CD8-positive, alpha-beta T cell (primary cell): ENCODE measurements at places on chromosomes 2 and 18.

DNA sequence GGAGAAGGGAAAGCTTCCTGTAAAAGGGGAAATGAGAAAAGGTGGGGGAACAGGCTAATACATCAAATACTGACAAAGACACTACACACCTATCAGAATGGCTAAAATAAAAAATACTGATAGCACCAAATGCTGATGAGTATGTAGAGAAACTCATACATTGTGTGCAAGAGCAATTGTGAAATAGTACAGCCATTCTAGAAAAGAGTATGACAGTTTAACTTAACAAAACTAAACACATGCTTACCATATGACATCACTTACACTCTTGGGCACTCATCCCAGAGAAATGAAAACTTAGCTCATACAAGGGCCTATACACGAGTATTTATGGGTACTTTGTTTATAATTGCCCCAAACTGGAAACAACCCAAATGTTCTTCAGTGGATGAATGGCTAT, 53.4 kb downstream of the ZNF638 start:
- no peak for DNase-seq

- DNase-seq, result no peak
These were observed 52.8 kb upstream of the SLC66A3 start for GRCh38 chr2:11102466-11102865.

DNA sequence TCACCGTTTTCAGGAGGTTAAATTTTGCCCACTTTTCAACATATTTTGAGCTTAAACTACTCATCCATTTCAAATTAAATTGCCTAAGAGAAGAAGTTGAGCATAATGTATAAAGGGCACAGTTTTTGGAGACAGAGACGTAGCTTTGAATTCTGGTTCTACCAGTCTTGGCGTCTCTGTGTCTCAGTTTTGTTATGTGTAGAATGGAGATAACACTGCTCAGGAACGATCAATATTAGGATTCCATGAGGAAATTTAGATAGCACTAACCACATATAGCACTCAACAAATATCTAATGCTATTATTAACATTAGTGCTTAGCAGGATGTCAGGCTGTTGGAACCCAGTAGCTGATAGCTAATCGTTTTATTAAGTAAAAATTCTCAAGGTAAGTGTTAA, 40.4 kb upstream of the GATA6 start:
- DNase-seq, result no peak

GRCh38 chr18:24831871-24832665, 371.6 kb downstream of the HRH4 start:
- no peak for DNase-seq

DNA sequence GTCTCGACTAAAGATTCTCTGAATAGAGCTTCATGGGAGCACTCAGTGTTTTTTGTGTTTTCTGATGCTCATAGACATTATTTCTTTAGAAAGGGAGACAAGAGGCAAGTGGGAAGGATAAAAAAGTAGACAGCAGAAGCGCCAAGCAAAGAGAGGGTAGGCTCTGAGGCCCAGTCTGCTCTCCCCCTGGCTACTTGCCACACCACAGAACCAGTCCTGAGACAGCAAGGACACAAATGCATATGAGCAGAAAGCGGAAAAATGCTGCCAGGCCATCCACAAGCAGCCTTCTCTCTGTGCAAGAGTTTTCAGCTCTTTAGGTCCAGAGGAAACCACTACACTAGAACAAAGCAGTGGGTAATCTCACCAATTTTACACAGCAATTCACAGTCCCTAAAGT, 285.4 kb downstream of the ZNF521 start:
- DNase-seq, result no peak

GRCh38 chr2:166841679-166842078, 46.6 kb upstream of the XIRP2 start:
- no peak for DNase-seq

DNA sequence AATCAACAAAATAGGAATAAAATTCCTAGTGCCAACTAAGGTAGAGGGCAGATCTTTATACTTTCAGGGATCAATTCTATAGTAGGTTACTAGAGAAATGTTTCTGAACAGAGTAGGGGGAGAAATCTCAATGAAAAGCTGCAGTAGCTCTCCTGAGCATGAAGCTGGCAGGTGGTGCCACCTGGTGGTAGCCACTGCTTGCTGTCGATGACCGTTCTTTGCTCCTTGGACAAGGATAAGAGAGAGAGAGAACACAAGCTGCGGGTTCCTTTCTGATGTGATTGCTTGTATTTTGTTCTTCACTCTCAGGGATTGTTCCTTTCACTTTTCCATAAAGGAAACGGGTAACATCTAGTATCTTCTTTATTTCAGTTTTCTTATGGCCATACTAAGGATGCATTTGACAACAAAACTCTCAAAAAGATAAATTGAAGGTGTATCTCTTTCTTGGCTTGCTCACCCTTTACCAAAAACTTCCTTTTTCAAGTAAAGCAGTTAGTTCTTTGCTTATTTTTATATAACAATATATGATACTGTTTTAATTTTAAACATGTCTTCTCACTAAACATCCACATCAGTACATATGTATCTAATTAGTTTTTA, 18.6 kb upstream of the MRPL19 start:
- DNase-seq, result peak; percentile 30

GRCh38 chr2:33835911-33836310, 236.8 kb upstream of the FAM98A start:
- DNase-seq, result no peak

- DNase-seq, result no peak
These were observed 19.9 kb upstream of the CDH19 start for GRCh38 chr18:66623821-66624220.

DNA sequence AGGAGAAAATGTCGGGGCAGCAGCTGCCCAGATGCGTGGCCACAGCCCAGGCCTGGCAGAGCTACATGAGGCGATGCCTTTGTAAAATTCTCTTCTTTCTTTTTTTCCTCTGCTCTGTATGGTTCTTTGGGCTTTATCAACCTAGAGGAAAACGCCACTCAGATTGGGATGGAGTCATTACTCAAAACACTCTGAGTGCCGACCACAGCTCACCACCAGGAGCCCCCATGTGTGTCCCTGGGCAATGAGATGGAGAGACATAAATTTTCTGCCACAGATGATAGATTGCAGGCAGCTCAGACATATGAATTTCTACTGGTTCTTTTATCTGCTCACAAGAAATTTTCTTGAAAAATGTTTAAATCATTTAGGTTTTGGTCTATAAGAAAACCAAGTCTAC, 56.0 kb downstream of the PARD6G start:
- no peak for DNase-seq

DNA sequence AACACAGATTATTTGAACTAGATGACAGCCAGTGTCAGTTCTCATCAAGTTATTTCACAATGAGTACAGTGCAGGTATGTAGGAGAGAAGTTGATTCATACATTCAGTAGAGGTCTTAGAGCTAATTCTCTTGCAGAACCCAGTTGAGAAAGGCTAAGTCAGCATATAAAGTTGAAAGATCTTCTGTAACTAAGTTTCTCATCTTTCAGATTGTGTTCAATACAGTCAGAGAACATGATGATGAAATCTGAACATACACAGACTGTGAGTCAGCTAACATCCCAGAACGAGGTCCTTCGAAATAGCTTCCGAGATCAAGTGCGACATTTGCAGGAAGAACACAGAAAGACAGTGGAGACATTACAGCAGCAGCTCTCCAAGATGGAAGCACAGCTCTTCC, 41.9 kb upstream of the LIMS1 start:
- DNase-seq, result no peak

DNA sequence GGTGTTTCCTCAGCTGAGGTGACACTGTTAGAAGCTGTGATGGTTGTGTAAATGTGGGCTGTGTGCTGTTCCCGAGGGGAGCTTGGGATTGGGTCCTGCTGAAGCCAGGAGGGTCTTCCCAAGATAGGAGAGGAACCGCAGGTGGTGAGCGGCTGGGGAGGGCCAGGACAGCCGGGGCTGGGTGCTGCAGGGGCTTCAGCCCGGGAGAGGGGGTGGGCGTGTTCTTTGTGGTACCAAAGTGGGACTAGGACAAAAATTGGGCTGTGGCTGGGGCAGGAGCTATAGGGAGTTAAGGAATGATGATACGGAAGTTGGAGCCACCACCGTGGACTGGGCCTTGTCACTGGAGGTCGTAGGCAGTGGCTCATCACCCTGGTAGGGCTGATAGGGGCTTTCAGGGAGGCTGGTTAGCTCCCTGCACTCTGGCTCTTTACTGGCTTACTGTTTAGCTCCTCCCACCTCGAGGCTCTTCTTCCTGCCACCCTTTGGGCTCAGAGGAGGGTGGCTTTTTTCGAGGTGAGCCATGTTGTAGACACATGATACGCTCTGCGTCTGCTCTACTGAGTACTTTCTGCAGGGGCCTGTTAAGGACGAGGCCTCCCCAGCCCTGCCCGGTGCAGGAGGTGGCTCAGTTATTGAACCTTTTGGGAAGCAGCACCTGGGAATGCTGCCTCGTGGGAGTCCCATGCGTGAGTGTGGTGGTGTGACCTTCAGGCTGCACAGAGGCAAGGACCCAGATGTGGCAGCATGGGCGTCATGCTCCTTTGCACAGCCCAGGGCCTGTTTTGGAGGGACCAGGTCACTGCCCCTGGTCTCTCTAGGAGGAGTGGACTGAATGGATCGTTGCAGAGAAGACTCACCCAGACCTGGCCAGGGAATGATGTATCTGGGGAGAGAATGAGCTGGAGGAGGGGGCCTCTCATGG, 21.6 kb downstream of the ASB1 start:
- DNase-seq, result no peak

DNA sequence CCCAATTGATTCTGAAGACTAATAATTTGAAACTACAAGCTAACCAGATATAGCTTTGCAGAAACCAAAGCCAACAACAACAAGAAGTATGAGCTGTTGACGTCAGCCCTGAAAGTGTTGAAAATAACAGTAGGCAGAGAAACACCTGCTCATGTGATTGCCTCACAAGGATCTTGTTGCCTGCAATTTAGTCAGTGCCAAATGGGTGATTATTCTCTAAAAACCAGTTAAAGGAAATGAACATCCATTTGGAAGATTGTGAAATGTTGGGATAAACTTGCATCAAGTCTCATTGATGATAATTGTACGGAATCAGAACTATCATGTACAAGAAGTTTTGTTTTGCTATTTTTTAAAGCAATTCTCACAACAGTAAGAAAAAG, 2.8 kb downstream of the CYTIP start:
- no peak for DNase-seq

- DNase-seq, result no peak
These were observed 63.5 kb downstream of the CYB5A start for GRCh38 chr18:74228312-74228711.

- no peak for DNase-seq
These were observed 49.2 kb upstream of the PPP1CB start for GRCh38 chr2:28702415-28702861.

DNA sequence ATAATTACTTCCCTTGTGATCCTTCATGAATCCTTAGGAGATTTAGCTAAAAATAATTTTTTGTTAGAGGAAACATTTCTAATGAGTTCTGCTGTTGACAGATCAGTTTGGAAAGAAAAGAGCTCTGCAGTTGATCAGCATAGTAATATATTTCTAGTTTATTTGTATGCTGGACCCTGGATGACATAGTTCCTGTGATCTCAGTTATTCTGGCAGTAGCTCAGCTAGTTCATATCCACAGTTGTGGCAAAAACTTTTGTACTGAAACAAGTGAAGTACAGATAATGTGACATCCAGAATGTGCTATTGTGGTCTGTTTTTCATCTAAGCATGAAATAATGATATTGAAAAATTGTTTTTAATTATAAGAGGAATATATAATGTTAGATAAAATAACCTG, 33.7 kb downstream of the ABI2 start:
- DNase-seq, result no peak

DNA sequence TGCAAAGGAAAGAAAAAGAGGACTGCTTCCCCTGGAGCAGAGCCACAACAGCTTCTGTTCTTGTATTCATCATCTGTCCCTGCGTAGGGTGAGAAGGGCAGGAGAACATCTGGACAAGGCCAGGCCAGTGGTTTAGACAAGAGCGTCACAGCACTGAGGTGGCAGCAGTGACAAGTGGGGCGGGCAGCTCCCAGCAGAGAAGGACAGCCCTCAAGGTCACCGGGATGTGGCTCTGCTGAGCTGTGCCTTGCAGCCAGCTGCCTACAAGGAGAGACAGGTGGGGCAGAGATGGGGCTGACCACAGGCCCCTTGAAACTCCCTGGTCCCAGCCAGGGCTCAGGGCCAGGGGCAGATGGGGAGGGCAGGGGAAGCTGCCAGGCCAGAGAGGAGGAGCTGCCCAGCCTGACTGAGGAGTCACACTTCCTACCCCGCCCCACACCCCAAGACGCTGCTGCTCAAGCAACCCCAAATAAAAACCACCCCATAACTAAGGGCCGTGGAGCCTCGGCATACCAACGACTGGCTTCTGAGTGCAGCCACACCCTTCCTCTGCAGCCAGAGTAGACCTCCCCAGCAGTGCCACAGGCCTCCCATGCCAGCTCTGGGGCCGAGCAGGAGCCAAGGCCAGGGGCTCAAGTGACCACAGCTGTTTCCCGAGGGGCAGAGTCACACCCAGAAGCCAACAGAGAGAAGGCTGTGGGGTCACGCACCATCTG, 5.4 kb downstream of the RAB11FIP5 start:
- no peak for DNase-seq

DNA sequence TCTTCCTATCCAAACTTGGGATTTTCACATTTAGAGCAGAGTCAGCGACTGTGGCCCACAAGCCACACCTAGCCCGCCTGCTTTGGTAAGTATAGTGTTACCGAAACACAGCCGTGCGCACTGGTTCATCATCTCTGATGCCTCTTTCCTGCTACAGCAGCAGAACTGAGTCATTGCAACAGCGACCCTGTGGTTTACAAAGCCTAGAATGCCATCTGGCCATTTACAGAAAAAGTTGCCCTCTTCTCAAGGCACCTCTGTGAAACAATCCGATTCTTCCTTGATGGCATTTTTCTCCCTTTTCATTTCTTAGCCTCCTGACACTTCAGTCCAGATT, 10.7 kb upstream of the IAH1 start:
- DNase-seq, result no peak

GRCh38 chr2:136208682-136209420, 90.9 kb upstream of the CXCR4 start:
- no peak for DNase-seq

- no peak for DNase-seq
These were observed 52.7 kb upstream of the PELI1 start for GRCh38 chr2:64196963-64197362.

- DNase-seq, result no peak
These were observed 758 bp downstream of the CFAP221 start for GRCh38 chr2:119544939-119545475.

DNA sequence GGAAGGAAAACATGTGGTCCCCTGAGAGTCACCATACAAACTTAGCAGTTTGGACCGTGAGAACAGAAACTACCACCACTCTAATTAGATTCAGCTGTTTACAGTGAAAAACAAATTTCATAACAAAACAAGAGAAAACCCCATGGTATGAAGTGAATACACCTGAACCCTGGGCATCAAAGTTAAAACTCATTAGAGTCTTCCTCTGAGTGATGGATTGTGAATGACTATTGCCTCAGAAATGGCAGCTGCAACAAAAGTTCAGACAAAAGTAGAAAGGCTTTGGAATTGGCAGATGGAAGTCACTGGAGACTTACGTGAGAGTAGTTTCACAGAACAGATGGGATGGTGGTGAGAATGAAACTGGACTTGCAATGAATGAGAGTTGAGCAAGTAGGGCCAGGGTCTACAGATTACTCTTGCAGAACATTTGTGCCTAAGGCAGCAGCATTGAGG, 98.0 kb downstream of the AAK1 start:
- DNase-seq, result no peak

GRCh38 chr2:109511168-109511567, 102.6 kb downstream of the SEPTIN10 start:
- DNase-seq, result no peak
